ENCODE measurements at places on chromosomes 5 and 9. TPM values are rescaled to one million over a fixed set of nuclear protein-coding genes. Genes with fewer than 3 reads are reported as not detected.

PTPRD gene
- 2.4 TPM for total RNA-seq

DNA sequence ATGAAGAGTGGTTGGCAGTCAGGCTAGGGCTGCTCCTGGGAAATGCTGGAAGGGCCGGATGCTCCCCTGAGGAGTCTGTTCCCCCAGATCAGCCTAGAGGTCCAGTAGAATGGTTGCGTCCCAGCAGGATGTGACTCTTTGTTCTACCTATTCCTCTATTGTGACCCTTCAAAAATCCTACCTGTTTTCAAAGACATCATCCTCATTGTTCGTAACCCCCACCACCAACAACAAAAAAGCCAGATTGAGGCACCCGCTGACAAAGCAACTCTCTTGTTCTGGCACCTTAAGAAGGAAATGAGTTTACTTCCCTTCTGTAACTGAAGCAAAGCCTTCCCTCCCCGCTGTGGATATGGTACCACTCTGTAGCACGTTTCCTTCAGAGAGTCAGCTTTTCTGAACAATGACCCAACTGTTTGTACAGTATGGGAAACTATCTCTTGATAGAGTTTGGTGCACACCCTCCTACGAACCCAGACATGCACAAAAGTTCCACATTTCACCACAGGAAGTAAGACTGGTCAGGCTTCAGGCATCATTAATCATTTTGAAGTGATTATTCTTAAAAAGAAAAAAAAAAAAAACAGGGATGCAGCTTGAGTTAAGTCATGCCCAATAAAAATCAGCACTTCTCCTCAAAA, 207.2 kb downstream of the ENC1 start:
- H3K27ac ChIP-seq = no peak overlapping the region
- no peaks in the 10 kb centered on the region for H3K36me3 ChIP-seq
- H3K27me3 ChIP-seq = peaks cover 16% of the 10 kb centered on the region
- DNase-seq = no peak
- peaks cover 29% of the 10 kb centered on the region for H3K4me1 ChIP-seq

DNA sequence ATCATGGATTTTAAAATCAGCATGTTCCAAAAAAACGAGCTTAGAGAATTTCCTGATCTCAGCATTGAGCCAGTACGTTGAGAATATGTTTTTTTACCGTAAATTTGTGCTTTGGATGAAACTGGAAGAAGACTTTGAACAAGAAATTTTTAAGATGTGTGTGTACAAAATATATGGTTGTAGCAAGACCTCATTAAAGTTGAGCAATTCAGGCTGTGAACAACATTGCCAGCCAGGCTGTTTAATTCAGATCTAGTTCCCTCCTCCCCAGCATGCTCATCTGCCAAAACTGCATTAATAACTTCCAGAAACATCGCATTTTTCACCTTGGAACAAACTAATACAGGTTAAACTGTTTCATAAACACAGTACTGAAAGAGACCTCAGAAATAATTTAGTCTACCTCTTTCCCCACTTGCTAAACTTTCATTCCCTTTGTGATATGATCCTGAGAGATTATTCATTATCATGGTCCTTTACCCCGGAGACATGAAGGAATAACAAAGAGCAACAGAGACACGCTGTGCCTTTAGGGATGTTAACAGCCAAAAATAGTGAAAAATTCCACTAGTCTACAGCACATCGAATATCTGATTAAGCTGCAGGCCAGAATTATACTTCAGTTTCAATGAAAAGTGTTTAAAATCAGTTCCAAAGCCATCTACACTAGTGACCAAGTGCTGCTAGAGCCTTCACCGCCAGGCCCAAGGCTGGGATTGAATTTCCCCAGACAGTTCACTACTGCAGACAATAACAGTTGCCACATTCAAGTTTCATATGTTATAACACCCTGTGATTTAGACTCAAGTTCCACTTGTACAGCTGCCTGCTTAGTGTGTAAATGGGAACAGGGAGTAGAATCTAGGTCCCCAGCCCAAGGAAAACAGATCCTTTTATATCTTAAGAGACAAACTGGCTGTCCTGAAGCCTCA, 89.6 kb downstream of the EFNA5 start:
- no peaks in the 10 kb centered on the region for H3K36me3 ChIP-seq
- no peak overlapping the region for H3K4me3 ChIP-seq
- no peak overlapping the region for H3K27ac ChIP-seq
- no peaks in the 10 kb centered on the region for H3K4me1 ChIP-seq
- no peaks in the 10 kb centered on the region for H3K27me3 ChIP-seq

DNA sequence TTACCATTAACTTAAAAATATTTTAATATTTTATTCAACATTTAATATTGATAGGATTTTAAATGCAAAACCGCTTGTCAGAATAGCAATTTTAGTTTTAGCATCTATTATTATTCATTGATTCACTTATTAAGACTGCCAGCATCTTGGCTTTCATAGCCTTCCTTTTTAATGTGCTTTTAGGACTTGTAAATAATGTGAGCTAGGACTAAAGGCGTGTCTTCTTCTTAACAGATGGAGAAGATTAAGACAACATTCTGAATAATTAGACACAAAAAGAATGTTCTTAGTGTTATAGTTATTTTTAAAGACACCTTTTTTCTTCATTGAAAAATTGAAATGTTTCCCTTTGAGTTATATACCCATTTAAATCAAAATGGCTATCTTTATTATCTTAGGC, 6.9 kb downstream of the IL31RA start:
- no peaks in the 10 kb centered on the region for H3K36me3 ChIP-seq
- peaks cover 18% of the 10 kb centered on the region for H3K4me1 ChIP-seq
- no peaks in the 10 kb centered on the region for H3K27me3 ChIP-seq
- H3K4me3 ChIP-seq = no peak overlapping the region

- H3K4me3 ChIP-seq = no peak overlapping the region
- H3K4me1 ChIP-seq = peaks cover 3% of the 10 kb centered on the region
- H3K27ac ChIP-seq = peak overlapping the region; percentile 2
- no peaks in the 10 kb centered on the region for H3K36me3 ChIP-seq
- no peaks in the 10 kb centered on the region for H3K27me3 ChIP-seq
- no peak for DNase-seq
Observed at GRCh38 chr9:94901019-94901363, 174.5 kb downstream of the AOPEP start.

PRSS3 gene
- total RNA-seq = not detected

GRCh38 chr5:35230038-35230611, at the start of gene PRLR:
Gene PRLR (minus strand): TSS chr5:35230487. CDS start chr5:35089620, 140,867 bp downstream.
- H3K4me3 ChIP-seq = peak within 1 kb of the TSS; percentile 22
- H3K36me3 ChIP-seq = no peaks in the 10 kb centered on the region
- H3K27me3 ChIP-seq = no peaks in the 10 kb centered on the region
- no peak for DNase-seq

DNA sequence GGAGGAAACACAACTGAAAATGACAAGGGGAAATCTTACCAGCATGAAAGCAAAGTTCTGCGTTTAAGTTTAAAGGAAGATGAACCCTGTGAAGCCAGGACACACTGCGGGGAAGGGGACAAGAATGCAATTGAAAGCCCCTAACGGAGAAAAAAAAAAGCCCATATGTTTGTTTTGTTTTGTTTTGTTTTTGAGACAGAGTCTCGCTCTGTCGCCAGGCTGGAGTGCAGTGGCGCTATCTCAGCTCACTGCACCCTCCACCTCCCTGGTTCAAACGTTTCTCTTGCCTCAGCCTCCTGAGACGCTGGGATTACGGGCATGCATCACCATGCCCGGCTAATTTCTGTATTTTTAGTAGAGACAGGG, 2.9 kb downstream of the STK10 start:
- H3K27me3 ChIP-seq = no peaks in the 10 kb centered on the region
- H3K36me3 ChIP-seq = peaks cover 26% of the 10 kb centered on the region
- peak overlapping the region; percentile 80 for H3K4me3 ChIP-seq
- no peak for DNase-seq

MELK gene
- 2.6 TPM for total RNA-seq

CCL21 gene
- 45.1 TPM for total RNA-seq

TEX10 gene
- total RNA-seq = 18.6 TPM

IL17B gene
- total RNA-seq = 0.57 TPM

DNA sequence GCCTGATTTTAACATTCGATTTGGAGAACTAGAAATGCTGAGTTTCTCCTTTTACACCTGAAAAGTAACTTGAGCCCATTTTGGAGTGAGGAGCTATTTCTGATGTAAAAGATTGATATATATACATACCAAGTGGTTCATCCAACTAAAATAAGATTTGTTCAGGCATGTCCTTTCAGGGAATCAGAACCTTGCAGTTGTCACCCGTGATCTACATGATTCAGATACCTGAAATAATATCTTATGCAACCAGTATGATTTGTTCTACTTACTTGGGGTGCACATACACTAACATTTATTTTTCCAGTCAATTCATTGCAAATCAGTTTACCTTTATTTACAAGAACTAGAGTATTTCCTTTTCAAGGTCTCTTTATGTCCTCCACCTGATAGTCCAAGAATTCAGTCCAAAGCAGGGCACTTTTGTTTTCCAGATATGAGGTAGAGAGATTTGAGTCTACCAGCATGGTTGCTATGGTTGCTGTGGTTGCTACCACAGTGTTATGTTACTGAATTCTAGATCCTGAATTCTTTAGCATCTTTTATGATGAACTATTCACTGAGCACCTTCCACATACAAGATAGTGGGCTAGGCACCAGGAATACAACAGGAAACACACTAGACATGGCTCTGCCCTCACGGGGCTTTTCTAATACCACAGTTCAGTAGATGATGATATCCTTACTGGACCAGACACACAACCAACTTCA, 49.3 kb downstream of the CCL28 start:
- no peak overlapping the region for H3K4me3 ChIP-seq
- DNase-seq = no peak
- no peaks in the 10 kb centered on the region for H3K27me3 ChIP-seq
- no peaks in the 10 kb centered on the region for H3K4me1 ChIP-seq
- H3K27ac ChIP-seq = no peak overlapping the region
- H3K36me3 ChIP-seq = no peaks in the 10 kb centered on the region
